ENCODE measurements at places on chromosomes 12 and 14. TPM values are rescaled to one million over a fixed set of nuclear protein-coding genes. Genes with fewer than 3 reads are reported as not detected.

Gene EP400
- 4.2 TPM for polyA plus RNA-seq

Gene OLR1
- not detected for polyA plus RNA-seq

Gene TMTC1
- 0.46 TPM for polyA plus RNA-seq

Gene AHNAK2
- polyA plus RNA-seq: 12.4 TPM

Gene ADGRD1
- 3.0 TPM for polyA plus RNA-seq

Gene TAS2R9
- not detected for polyA plus RNA-seq

Gene KRT72
- polyA plus RNA-seq: 0.79 TPM

Gene KRT83
- not detected for polyA plus RNA-seq

Gene SCN8A
- 2.1 TPM for polyA plus RNA-seq

Gene KLHDC1
- 0.46 TPM for polyA plus RNA-seq

Gene SERPINA6
- not detected for polyA plus RNA-seq

Gene ZBTB25
- 1.8 TPM for polyA plus RNA-seq

Gene DHRS2
- not detected for polyA plus RNA-seq

Gene RILPL1
- polyA plus RNA-seq: 4.2 TPM

Gene TMEM132D
- 0.03 TPM for polyA plus RNA-seq

Gene LIN7A
- 0.60 TPM for polyA plus RNA-seq

Measured in sigmoid colon (tissue), 7 donors.